Stimulated activated CD8-positive, alpha-beta memory T cell treated with anti-CD3 and anti-CD28 coated beads, Interleukin-7, amount 100 ng/mL, for 24 hours (primary cell): ENCODE measurements at places on chromosomes 11 and 22.

- no peak for DNase-seq
Measured at GRCh38 chr11:95991101-95991500, 67.2 kb upstream of the MTMR2 start.

- DNase-seq: no peak
Measured at GRCh38 chr22:29769723-29770321, 2.7 kb downstream of the UQCR10 start.

- DNase-seq: no peak
Measured at GRCh38 chr11:57618438-57618837, 21.0 kb downstream of the SERPING1 start.

DNA sequence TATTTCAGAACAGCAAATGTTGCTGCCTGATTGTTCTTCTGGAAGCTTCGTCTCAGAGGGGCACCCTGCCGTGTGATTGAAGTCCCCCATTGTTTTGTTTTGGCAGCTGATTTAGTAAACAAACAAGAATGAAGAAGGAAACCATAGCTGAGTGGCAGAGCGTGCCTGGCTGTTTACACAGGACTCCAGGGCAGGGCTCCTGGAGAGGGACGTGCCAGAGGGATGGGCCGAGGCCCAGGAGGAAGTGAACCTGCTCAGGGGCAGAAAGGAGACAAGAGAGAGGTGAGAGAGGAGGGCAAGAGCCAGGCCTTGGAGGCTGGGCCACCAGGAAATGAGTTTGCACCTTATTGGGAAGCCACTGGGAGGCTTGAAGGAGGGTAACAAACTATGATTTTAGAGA is 85.5 kb upstream of the B3GAT1 start:
- no peak for DNase-seq

- no peak for DNase-seq
Measured at GRCh38 chr22:26321469-26321913, 107.6 kb upstream of the ASPHD2 start.

DNA sequence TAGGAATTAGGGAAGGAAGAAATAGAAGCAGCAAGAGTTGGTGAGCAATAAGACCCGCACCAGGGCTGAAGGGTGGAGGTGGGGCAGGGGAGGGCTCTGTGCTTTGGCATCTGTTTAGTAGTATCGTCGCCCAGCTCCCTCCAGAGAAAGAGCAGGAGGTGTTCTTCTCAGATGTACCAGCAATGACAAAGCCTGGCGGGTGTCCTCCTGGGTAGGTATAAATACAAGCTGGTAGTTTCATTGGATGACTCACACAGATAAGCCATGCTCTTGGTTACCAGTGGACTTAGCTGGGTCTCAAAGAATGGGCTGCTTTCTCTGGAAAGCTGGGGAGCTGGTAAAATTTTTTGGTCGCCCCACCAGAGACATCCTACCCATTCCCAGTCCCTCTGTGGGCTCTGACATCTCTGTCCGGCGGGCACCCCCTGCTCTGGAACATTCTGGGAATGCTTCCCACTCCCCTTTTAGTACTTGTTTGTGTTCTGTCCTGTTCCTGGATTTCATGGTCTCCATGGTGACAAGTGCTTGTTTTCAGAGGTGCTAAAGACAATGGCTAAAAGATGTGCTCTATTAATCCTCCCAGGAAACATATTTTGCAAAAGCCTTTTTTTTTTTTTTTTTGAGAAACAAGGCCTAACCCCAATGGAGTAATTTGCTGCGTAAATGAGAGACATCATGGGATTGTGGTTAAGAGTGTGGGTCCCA is 15.4 kb upstream of the TUBA8 start:
- no peak for DNase-seq

GRCh38 chr11:86644291-86644690 is 28.1 kb downstream of the ME3 start:
- DNase-seq: no peak

GRCh38 chr11:107675902-107676301 is 36.0 kb downstream of the SLN start:
- no peak for DNase-seq

GRCh38 chr11:121240650-121241303 is 51.8 kb upstream of the SC5D start:
- DNase-seq: no peak

DNA sequence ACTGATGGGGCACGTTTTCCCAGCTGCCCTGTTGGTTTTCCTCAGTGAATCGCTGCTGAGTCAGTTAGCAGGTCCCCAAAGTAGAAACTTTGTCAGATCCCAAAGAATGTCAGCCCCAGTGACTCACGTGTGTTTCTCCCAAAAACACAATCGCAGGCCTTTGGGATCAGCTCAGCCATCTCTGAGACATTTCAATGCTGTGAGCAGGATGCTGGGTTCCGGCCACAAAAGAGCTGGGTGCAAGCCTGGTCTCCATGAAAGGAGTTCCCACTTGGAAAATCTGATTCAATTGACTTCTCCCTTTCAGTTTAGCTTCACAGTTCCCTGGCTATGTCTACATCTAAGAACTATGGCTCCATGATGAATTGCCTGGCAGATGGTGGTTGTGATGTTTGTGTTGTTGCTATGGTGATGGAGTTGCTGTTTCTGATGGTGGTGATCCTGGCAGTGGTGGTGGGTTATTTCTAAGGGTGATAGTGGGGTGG is 28.0 kb downstream of the MYEOV start:
- no peak for DNase-seq

DNA sequence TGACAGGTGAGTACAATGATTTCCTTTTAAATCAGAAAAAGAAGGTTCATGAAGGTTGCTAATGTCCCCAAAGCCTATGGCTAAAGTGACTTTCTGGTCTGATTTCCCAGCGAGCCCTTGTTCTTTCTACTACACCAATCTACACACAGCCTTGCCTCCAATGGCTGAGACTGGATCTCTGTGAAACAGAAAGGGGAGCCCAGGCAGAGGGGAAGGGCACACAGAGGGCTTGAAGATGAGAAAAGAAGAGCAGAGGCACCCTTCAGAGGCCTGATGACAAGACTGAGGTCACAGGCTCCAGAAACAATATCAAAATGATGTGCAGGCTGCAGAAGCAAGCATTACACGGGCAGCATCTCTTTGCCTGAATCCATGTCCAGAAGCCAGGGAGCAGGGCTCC is 1.5 kb downstream of the SYN3 start:
- no peak for DNase-seq

GRCh38 chr11:35412285-35412684 is 7.1 kb downstream of the SLC1A2 start:
- DNase-seq: no peak

DNA sequence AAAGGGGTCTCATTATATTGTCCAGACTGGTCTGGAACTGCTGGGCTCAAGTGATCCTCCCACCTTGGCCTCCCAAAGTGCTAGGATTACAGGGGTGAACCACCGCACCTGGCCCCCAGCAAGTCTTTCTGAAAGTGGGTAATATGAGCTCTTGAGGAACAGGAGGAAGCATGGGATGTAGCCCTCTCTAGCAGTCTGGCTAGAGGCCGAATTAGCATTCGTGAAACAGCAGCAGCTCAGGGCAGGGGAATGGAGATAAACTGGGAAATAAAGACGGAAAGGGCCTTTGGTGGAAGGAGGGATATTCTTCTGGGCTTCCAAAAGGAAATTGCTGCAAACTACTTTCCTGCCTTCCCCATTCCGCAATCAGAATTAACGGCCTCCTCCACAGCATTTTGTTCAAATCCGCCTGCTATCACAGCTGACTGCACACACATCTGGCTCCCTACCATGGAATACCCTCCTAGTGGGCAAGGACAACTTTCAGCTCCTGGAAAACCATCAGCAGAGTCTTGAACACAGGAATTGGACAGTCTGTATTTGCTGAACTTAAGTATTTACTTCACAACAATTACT is 44.3 kb downstream of the MICAL3 start:
- DNase-seq: no peak

- no peak for DNase-seq
Measured at GRCh38 chr11:7484645-7485044, 661 bp upstream of the OLFML1 start.

GRCh38 chr11:102523887-102524286 is 6.7 kb downstream of the MMP7 start:
- no peak for DNase-seq

DNA sequence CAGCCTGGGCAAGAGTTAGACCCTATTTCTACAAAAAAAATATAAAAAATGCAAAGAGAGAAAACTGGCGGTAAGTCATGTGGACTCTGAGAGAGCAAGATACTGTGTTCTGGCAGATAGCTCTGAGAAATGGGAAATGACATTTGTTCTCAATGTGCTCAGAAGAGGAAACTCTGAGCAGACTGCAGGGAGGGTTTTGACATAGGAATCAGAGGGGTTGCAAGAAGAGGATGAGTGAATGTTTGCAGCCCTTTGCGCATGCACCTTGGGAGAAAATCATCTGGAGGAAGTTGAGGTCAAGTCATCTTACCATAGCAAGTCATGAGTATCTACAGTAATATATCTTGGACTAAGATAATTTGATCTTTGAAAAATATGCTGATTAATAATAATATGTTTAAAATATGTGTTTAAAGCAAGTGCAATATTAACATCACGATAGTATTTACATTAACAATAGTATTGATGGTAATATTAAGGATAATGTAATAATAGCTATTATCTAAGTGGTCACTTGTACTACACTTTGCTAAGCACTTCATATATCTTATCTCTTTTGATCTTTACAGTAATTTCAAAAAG is 2.6 kb downstream of the ACER3 start:
- DNase-seq: no peak

DNA sequence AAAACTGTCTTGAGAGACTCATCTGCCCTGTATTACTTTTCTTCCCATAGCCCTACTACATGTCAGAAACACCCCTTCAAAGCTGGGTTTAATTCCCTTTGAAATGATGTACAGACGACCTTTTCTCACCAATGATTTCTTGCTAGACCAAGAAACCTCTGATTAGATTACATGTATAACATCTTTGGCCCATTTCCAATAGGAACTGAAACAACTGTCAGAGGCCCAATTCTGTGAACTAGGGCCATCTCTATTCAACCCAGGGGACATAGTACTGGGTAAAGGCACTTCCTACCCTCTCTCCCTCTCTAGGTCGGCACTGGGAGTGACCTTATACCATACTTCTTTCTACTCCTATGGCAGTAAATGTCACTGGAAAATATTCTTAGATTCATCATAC is 19.4 kb downstream of the NPAT start:
- DNase-seq: no peak

GRCh38 chr11:33723238-33723881 is 12.9 kb downstream of the CD59 start:
- DNase-seq: no peak

DNA sequence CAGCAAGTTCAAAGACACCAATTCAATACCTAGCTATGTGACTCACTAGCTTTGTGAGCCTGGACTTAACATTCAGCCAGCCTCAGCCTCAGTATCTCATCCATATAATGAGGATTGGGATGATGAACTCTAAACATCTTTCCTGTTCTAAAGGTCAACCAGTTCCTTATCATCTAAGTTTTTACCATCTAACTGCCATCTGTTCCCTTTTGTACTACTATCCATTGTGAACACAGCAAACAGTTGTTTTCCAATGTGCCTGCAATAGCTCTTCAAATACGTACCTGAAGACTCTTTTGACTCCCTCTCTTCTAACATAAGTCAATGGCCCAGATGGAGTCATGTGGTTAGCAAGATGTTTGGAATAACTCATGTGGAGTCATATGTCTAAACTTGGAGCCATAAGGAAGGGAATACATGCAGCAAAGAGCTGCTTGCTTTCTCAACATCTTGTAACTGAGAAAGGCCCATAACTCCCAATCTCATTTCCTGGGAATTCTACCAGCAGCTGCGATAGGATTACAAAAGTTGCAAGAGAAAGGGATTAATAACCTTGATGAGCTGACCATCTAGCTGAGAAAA is 19.4 kb downstream of the SYTL2 start:
- DNase-seq: no peak

DNA sequence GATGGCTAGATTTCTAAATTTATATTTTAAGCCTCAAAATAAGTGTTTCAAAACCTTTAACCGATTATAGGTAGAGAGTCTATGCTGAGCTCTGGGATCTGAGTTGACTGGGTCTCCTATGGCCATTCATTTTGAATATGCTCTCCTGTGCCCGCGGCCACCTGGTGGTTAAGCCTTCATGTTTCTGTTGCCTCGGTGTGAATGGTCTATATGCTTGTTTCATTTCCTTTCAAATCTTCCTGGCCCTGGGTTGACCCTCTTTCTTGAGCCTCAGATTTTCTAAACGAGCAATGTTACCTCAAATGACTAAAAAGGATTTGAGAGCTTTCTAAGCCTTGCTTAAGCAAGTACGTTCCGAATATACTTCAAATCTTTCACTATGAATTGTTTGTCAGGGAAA is 789.4 kb upstream of the KIRREL3 start:
- DNase-seq: no peak

GRCh38 chr11:123653827-123654565 is 428 bp downstream of the SCN3B start:
- DNase-seq: no peak

DNA sequence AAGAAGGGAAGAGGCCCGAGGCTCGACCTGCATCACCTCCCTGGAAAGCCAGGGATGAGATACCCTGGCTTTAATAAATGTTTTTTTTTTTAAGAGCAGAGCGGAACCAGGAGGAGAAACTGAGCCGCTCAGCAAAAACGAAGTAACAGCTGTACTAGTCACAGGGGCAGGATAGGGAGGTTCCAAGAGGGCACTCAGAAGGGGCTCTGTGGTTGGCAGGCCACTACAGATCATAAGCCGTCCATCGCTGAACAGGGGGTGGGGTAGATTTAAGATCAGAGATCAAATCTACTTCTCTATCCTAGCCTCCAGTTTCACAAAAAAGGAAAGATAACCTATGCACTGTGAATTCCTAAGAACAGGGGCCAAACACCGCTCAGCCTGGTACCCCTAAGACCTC is 625 bp downstream of the EIF3D start:
- no peak for DNase-seq

DNA sequence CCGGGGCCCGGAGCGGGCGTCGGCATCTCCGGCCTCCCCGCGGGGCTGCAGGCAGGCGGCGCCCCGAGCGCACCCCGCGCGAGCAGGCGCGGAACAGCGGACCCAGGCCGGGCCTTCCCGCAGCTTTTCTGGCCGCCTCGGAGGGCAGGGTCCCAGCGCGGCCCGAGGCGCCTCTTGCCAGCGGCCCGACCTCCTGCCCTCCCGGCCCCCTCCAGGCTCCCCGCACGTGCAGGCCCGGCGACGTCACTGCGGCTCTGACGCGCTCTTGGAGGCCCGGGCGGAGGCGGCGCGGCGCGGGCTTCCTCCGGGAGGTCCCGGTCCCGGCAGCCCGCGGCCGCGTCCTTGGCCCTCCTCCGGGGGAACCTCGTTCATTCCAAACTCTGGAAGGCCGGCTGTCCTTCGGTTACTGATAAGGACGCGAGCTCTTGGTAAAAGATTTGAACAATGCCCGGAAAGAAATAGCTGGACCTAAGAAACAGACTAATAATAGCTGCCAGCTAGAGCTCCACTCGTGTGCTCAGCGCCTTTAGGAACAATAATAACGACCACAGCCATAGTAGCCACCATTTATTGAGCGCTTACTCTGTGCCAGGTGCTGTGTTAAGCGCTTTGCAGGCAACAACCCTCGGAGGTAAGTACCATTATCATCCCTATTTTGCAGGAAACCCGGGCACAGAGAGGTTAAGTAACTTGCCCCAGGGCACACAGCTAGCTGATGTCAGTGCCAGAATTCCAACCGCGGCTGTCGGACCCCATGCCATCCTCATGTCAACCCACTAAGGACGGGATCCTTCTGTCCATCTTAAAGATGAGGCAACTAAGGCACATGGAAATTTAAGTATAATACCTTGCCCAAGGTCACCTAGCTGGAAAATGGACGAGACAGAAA is 39.1 kb upstream of the CREB3L1 start:
- no peak for DNase-seq

GRCh38 chr11:61897387-61898246 is 6.3 kb upstream of the FADS3 start:
- peak; percentile 61 for DNase-seq

- DNase-seq: no peak
Measured at GRCh38 chr11:34907934-34908593, 8.1 kb downstream of the APIP start.
